Stimulated activated CD4-positive, alpha-beta T cell treated with anti-CD3 and anti-CD28 coated beads, TNF-alpha, amount 100 ng/mL, for 24 hours (primary cell): ENCODE measurements at places on chromosomes 1 and 21.

- DNase-seq = no peak
Measured at GRCh38 chr1:12076425-12077005, 13.4 kb downstream of the TNFRSF8 start.

DNA sequence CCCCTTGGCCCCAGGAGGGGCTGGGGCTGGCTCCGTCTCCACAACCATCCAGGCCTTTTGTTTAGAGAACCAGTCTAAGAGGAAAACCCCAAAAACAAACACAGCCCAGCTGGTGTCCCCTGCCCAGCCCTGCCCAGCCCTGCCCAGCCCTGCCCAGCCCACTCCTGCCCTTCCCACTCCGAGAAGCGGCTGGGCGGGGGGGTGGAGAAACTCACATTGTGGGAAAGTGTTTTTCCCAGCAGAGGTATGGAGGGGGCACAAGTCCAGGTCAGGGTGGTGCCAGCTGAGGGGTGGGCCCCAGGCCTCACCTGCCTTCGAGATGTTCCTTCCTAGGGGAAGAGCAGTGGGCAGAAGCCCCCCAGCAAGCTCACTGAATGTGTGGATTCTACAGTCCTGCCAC is 10.0 kb upstream of the FAM131C start:
- no peak for DNase-seq

GRCh38 chr1:240414237-240414636 is 197.7 kb downstream of the GREM2 start:
- DNase-seq = no peak

DNA sequence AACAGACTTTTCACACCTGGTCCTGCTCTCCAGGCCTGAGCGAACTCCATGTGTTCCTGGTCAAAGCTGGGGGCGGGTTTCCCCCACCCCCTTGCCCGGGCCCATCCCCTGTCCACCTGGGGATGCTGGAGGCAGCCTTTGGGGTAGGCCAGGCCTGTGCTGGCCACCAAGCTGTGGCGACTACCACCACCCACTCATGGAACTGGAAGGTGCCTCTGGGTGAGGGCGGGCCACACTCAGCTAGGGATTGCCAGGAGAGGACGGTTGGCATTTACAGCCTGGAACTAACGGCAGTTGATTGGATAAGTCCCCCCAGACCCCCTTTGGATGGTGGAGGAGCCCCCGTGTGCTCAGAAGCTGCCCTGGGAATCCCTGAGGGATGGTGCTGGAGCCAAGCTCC is 7.9 kb downstream of the S100B start:
- DNase-seq = no peak

DNA sequence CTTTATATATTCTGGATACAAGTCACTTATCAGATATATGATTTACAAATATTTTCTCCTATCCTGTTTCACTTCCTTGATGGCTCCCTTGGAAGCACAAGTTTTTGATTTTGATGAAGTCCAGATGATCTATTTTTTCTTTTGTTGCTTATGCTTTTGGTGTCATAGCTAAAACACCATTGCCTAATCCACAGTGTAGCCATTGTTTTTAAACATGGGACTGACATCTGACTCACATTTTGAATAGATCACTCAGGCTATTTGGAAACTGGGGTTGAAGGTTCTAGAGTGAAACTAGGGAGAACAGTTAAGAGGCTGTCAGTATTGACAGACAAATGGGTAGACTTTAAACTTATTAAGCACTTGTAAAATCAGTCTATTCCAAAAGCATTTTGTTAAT is 16.6 kb downstream of the AK4 start:
- no peak for DNase-seq

DNA sequence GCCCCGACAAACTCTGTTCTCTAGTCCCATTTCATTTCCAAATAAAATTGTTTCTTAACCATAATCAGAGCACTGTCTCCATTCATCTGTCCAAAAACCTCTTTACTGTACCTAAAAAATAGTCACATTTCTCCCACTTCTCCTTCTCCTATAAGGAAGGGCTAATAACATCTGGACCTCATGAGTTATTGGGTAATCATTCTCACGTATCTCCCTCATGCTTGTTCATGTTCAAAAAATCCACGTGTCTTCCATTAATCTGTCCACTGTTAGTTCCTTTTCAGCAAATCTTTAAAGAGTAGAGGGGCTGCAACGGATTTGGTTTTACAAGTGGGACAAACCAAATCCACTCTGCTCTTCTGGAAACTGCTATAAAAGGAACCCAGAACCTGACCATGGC is 1418.8 kb downstream of the MRPL39 start:
- no peak for DNase-seq

DNA sequence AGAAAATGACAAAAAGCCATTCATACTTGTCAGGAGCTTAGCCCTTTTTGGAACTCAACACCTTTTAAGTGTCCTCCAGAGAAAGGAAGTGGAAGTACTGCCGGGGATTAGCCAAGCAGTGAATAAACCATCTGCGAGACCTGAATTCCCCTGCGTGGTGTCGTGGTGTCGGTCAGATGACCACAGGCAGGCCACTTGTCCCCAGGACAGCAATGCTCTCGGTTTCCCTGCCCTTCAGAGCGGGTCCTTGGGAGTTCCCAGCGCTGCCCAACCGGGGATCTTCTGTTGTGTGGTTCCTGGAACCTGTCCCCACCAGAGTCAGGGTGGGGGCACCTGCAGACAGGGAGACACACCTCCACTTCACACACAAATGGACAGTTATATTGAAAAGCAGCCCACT is 9.2 kb downstream of the GPR157 start:
- DNase-seq = no peak

GRCh38 chr1:25556791-25557476 is 13.5 kb downstream of the LDLRAP1 start:
- no peak for DNase-seq

DNA sequence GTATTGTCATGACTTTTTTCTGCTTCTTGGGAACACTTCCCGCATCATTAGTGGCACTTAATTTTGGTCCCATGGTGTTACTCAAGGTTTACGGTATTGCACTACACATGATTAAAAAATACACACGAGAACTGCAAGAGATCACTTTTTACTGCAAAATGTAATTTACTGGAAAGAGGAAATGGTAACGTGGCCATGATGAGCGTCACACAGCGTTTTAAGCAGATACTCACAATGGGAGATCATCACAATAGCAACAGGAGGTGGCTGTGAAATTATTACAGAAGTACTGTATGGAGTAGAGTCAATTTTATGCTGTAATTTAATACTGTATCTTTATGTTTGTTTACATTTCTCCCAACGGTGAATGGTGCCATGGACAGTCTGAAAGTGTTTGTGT is 1510.3 kb downstream of the AMY1C start:
- DNase-seq = no peak

DNA sequence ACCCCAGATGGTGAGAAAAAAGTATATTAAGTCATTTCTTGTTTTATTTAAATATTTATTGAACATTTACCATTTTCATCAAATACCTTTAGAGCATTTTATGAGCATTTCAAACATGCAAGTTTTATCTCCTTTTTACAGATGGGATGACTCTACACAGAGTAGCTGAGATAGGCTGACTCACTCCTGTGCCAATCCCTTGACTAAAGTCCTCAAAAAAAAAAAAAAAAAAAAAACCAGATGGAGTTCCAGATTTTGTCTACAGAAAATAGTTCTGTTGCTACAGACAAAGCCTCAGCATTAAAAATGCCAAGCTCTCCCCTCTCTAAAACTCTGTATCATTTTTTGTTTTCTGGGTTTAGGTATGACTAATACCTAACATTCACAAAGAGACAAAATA is 303.0 kb upstream of the PLD5 start:
- DNase-seq = no peak

- no peak for DNase-seq
Measured at GRCh38 chr1:68955424-68955823, 458.5 kb upstream of the DEPDC1 start.
